Epithelial cell of umbilical artery (primary cell): ENCODE measurements at places on chromosomes 7 and 10. TPM values are rescaled to one million over a fixed set of nuclear protein-coding genes. Genes with fewer than 3 reads are reported as not detected.

TUBB8 gene
- 0.61 TPM in 1 of 2 replicates, not detected in the other for total RNA-seq

VPS37D gene
- 2.9 and 4.2 TPM in 2 replicates for total RNA-seq

PIK3AP1 gene
- total RNA-seq: 0.30 and 0.32 TPM in 2 replicates

ANKRD61 gene
- total RNA-seq: 0.32 TPM in 1 of 2 replicates, not detected in the other

PTPRN2 gene
- total RNA-seq: 0.32 and 0.61 TPM in 2 replicates

CDHR1 gene
- under 0.01 TPM in 2 replicates for total RNA-seq

COL13A1 gene
- total RNA-seq: 15.6 and 37.2 TPM in 2 replicates

SFTPA1 gene
- not detected in 2 replicates for total RNA-seq

DYDC1 gene
- total RNA-seq: not detected in 2 replicates

BLNK gene
- not detected in 2 replicates for total RNA-seq
